ENCODE measurements at places on chromosomes 1 and 21.

DNA sequence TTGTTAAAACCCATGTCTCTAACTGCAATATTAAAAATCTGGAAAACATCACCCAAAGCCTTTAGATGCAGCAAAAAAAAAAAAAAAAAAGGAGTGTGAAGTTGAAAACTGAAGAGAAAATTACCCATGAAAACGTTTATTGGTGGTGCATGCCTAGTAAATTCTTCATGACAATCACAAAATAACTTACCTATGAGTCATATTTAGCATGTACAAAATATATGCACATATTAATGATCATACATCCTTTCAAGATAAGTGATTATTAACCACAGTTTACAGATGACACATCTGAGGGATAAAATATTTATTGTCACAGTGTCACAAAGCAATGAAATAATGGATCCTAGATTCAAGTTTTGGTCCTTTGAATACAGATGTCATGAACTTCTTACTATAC, 505.2 kb upstream of the NR5A2 start:
- no peak for DNase-seq

DNA sequence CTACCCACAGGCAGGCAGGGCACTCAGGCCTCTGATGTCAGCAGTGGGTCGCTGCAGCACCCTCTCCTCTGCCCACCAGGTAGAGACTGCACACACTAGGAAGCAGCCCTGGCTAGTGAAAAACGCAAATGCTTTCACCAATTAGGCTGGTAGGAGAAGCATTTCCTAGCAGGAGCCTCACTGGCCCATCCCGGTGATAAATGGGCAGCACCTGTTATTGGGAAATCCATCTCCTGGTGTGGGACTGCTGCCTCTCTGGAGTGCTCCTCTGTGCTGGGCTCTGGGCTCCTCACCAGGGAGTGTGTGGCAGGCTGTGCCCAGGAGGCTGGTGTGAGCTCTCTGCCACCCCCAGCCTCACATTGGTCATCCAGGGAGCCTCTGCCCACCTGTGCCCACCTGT, 28.6 kb downstream of the LRP8 start:
- no peak for DNase-seq

GRCh38 chr1:173161510-173162221, 45.5 kb downstream of the TNFSF4 start:
- DNase-seq: peak; percentile 52

GRCh38 chr1:206829875-206830274, 35.5 kb upstream of the IL20 start:
- DNase-seq: no peak

GRCh38 chr1:172669011-172669410, 10.1 kb downstream of the FASLG start:
- no peak for DNase-seq

- DNase-seq: no peak
Measured at GRCh38 chr21:32456497-32456918, 44.0 kb downstream of the EVA1C start.

DNA sequence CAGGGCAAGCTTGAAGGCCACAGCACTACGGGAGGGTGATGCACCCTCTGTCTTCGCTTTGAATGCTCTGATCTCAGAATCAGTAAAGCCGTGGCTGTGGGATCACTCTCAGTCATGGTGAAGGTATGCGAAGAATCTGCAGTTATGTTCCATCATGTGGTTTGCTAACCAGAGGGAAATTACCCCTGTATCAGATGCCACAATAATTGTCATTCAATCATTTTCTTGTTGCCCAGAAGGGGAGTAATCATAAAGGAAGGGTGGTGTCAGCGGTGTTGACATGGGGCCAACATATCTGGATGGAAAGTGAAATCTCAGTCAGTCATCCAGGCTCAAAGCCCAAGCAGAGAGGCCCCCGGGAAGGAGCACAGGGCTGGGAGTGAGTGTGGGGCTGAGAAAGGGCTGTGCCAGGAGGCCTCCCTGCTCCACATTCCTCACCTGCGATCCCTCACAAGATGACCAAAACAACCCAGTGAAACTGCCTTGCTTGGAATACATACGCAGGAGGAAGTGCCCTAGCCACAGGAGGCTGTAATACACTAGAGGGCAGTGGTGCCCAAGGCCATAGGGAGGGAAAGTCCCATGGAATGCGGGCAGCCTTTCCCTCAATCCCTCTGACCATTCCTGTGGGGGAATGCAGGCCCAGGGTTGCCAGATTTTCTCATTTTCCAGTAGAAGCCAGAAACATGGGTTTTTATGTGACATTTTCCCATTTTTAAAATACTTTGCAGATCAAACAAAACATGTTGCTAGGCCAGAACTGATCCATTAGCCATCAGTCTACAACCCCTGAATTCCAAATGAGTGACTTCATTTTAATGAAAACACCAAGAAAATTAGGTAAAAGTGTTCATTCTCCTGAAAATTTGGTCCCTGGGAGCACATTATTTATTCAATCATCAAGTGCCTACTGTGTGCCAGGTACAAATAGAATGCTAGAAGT, 95.7 kb upstream of the VANGL1 start:
- peak; percentile 51 for DNase-seq

- DNase-seq: no peak
Measured at GRCh38 chr21:40272037-40272436, 404.8 kb downstream of the PCP4 start.

GRCh38 chr1:67636146-67636545, 48.9 kb upstream of the GADD45A start:
- DNase-seq: no peak

GRCh38 chr1:51621841-51622454, 5.1 kb downstream of the OSBPL9 start:
- no peak for DNase-seq

DNA sequence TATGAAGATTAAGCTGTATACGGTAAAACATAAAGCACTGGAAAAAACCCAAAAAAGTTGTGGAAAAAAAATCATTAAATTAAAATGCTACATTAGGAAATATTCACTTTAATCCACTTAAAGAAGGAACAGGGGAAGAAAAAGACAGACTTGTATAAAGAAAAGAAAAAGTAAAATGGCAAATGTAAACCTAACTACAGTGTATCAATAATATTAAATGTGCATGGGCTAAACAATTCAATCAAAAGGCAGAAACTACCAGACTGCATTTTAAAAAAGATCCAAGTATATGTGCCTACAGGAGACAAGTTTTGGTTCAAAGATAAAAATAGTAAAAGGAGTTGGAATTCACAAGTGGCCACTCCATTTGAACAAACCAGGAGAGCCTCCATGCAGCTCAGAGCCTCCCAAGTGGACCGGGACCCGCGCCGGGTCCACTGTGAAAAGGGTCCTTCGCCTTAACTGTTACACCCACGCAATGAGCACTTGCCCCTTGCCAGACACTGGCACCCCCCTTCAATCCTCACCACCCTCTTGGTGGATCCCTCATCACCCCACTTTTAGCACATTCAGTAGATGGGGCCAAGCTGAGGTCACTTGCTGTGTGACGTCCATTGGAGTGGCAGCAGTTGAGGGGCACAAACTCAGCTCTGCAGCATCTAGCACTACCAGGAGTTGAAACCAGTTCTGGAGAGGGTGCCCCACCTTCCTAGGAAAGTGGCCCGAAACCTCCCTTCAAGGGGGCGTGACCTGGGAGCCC, 898 bp downstream of the C1orf174 start:
- DNase-seq: no peak

DNA sequence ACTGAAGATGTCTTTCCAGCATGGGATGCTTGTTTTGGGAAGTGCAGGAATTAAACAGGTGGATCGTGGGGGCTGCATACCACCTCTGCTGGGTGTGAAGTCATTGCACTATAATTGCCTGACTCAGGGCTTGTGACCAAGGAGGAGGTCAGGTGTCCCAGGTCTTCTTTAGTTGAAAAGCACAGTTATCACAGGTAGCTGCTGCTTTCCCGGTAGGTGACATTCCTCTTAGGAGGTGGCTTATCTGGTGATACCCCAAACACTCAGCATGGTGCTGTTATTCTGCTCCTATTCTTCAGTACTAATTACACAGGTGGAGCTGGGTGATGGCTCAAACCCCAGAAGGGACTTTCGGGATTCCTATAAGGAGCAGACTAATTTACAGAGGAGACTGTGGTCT, 320.3 kb upstream of the PLXNA2 start:
- DNase-seq: no peak

DNA sequence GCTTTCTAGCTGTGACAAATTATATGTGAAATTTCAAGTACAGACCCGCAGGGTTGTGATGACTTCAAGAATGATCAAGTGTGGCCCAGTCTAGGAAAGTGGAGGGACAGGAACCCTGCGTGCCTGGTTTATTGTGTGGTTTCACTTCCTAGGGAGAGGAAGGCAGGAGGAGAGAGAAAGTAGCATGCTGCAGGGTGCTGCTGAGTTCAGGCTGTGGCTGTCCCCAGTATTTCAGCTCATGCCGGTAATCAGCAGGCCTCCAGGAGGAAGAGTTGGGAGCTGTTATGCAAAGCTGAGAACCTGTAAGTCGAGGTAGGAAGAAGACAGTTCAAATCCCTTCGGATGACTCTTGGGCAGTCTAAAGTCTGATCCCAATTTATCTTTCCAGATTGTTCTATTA, 140.4 kb downstream of the ROR1 start:
- no peak for DNase-seq

Data from glomerular endothelial cell (primary cell).